Stimulated activated CD4-positive, alpha-beta T cell treated with anti-CD3 and anti-CD28 coated beads, Interleukin-12 subunit alpha, Interleukin-12 subunit beta, amount 100 ng/mL, for 24 hours (primary cell): ENCODE measurements at places on chromosomes 6 and 20.
A peak's percentile ranks its signal among the peaks of the same experiment; 100 is the strongest.

GRCh38 chr20:49675368-49676151 lies 38.1 kb downstream of the B4GALT5 start:
- no peak for DNase-seq

- DNase-seq, result no peak
These were observed 46.8 kb downstream of the PCNA start for GRCh38 chr20:5072756-5073659.

- DNase-seq, result no peak
These were observed 248.9 kb downstream of the TPBG start for GRCh38 chr6:82612475-82613039.

GRCh38 chr6:127347178-127347577 lies 3.8 kb upstream of the ECHDC1 start:
- DNase-seq, result no peak

- no peak for DNase-seq
These were observed 7.8 kb downstream of the SYNGAP1 start for GRCh38 chr6:33427585-33428223.

GRCh38 chr6:150417899-150418826 lies 49.4 kb downstream of the IYD start:
- no peak for DNase-seq

DNA sequence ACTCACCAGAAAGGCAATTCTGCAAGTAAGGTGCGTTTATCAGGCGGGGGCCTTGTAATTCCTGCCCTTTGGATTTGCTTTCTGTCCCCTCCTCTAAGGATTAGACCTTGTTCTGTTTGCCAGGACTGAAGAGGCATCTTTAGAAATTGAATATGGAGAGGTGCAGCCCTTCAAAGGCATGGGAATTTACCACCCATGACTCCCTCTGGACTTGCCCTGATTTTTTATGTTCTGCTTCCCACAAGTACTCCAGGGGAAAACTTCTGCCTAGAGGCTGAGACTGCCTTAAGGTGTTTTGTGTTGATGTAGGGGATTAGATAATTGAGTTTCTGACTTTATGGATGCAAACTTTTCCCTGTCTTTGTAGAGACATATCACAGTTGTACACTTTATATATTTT lies 30.2 kb downstream of the SYTL3 start:
- no peak for DNase-seq

- peak; percentile 28 for DNase-seq
These were observed 42.9 kb downstream of the C6orf132 start for GRCh38 chr6:42099340-42100028.
